A549 treated with CORT108297 at 1 μM for 4 hours (cell line): ENCODE measurements at places on chromosomes 3 and 15. TPM values are rescaled to one million over a fixed set of nuclear protein-coding genes. Genes with fewer than 3 reads are reported as not detected.

The CTXN2 gene
- 0.02 to 0.05 TPM (median 0.03 TPM) in 4 of 5 replicates, not detected in the other for total RNA-seq

The FBXL2 gene
- 7.3 to 9.4 TPM (median 8.0 TPM) in 5 replicates for total RNA-seq

The SCN11A gene
- 0.01 TPM in 2 of 5 replicates, not detected in the others for total RNA-seq

The IL17RE gene
- 1.1 to 1.3 TPM (median 1.1 TPM) in 5 replicates for total RNA-seq

The CLEC3B gene
- total RNA-seq, result not detected in 5 replicates

The C3orf38 gene
- total RNA-seq, result 15.2 to 21.5 TPM (median 18.0 TPM) in 5 replicates

The NRROS gene
- total RNA-seq, result 0.05 TPM in 1 of 5 replicates, not detected in the others

The RASGRF1 gene
- total RNA-seq, result 0.23 to 0.43 TPM (median 0.33 TPM) in 5 replicates

The KNG1 gene
- total RNA-seq, result 0.07 TPM in 1 of 5 replicates, not detected in the others

The GP9 gene
- not detected in 5 replicates for total RNA-seq

The CHRM5 gene
- 0.02 TPM in 3 of 5 replicates, not detected in the others for total RNA-seq

The EXD1 gene
- total RNA-seq, result not detected in 5 replicates

The TSEN2 gene
- 15.9 to 18.7 TPM (median 17.8 TPM) in 5 replicates for total RNA-seq
